ENCODE measurements at places on chromosomes 6 and 20.

- DNase-seq: no peak
These were observed 66.9 kb downstream of the FAXC start for GRCh38 chr6:99282479-99283062.

DNA sequence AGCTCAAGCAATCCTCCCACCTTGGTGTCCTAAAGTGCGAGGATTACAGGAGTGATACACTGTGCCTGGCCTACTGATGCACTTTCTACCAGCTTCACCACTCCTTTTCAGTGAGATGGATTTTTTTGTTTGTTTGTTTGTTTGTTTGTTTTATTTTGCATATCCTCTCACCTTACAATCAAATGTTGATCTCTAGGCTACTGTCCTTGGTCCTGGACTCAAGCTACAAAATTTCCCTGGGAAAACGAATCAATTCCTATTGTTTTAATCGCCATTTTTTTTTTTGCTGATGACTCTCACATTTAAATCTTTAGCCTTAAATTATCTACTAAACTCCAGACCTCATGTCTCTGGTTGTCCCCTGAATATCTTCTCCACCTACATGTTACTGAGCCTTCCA is 3.5 kb upstream of the RIPPLY2 start:
- no peak for DNase-seq

GRCh38 chr6:43420012-43420709 is 7.2 kb upstream of the ABCC10 start:
- no peak for DNase-seq

- no peak for DNase-seq
These were observed 161.0 kb upstream of the LAMP5 start for GRCh38 chr20:9353180-9353915.

DNA sequence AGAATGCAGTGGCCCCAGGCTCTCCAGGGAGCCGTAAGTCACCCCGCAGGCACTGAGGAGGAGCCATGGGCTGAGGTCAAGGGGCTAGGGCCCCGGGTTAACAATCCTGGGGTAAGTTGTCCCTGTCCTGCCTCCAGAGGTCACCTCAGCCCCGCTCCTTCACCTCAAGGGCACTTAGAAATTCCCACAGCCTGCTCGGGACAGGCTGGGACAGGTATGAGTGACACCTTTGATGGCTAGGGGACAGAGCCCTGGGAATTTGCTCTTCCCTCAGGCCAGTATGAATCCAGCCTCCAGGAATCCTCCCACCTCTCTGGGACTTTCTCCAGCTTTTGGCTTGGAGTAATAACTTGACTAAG is 3.5 kb upstream of the GRM4 start:
- DNase-seq: no peak

GRCh38 chr6:148186916-148187315 is 155.7 kb upstream of the SASH1 start:
- no peak for DNase-seq

DNA sequence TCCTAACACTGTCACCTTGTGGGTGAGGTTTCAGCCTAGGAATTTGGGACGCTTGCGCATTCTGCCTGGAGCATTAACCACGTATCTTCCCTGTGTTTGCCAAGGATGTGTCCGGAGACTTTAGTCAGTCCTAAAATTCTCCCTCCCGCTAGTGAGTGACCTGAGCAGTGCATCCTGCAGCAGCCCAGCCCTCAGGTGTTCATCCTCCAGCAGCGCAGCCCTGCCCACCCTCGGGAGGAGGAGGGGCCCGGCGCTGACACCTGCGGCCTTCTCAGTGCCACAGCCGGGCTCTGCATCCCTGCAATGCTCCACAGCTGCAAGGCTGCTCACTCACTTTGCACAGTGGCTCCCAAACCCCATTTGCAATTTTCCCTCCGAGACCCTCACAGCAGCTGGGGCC is 79.5 kb downstream of the ERMARD start:
- no peak for DNase-seq

DNA sequence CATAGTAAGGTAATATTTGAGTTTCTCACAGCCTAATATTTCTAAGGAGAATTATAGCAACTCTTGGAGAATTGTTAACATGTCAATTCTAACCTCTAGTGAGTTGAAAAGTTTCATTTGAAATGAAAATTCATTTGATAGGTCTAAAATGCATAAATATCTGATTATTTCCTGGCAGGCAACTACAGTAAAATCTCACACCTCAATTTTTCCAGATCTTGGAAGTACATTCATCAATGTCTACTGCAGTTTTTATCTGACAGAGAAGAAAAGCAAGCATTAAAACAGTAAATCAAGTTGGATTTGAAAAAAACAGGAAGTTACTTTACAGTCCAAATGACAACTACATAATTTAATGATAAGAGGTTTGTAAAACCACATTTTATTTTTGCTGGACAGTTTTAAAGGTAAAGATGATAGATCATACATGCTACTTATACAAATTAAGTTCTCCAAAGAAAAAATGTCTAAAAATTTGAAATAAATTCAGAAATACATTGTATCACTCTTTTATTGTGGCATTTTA is 631.3 kb downstream of the EYS start:
- DNase-seq: no peak

GRCh38 chr6:111631903-111632460 is 26.3 kb upstream of the TRAF3IP2 start:
- DNase-seq: no peak

DNA sequence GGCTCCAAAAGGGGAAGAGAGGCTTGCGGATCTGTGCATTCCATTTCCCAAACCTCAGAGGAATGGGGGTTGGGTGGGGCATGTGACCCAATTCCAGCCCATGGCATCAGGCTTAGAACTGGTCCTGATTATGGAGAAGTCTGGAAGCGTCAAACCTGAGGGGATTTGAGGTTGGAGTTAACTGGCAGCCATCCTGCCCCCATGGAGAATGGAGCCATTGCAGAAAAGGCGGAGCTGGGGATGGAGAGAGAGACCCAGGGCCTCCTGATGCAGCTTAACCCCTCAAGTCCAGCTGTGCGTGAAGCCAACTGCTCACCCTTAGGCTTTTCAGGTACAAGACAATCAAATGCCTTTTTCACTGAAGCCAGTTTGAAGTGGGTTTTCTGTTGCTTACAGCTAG is 9.9 kb upstream of the SDCBP2 start:
- no peak for DNase-seq

- no peak for DNase-seq
These were observed 40.9 kb downstream of the GMPR start for GRCh38 chr6:16279243-16279642.

DNA sequence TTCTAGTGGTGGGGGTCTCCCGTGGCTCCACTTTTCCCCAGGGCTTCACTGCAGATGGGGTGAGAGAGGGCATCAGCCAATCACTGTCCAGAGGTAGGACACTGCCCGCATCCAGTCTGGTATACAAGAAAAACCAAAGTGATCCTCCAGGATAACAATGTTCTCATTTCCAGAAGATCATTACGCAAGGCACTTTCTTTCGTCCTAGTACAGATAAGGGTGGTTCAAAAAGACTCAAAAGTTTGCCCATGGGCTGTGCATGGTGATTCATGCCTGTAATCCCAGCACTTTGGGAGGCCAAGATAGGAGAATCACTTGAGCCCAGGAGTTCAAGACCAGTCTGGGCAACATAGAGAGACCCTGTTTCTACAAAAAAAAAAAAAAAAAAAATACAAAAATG is 16.4 kb downstream of the GMDS start:
- DNase-seq: no peak

DNA sequence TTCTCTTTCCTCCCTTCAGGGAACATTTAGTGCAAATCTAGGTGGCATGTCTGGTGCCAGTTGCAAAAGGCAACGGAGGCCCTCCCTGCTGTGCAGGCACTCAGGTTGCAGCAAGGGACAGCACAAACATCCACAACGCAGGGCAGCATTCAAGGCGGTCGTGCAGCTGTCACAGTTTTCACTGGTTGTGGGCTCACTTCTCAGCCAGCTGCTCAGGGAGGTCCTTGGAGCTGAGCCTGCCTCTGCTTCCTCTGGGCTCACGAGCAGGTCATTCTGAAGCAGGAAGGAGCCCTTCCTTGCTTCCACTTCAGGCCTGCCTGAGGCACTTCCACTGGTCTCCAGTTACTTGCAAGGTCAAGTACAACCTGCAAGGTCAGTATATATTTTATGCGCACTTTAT is 3.8 kb upstream of the NPEPL1 start:
- no peak for DNase-seq

DNA sequence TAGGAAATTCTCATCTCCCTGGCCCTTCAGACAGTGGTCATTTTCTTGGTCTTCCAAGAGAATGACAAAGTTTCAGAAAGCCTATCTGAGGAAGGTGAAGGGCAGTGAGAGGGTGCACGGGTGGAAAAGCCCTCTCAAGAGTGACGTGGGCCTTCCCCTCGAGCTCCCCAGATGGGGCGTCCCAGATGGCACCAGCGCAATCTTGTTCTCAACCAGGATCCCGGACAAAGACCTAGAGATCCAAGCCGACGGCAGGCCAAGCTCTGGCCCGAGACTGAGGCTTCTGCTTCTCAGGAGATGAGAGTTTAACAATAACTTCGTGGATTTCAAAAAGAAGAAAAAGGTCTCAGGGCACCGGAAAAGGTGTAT is 797 bp upstream of the ZNF133 start:
- no peak for DNase-seq

DNA sequence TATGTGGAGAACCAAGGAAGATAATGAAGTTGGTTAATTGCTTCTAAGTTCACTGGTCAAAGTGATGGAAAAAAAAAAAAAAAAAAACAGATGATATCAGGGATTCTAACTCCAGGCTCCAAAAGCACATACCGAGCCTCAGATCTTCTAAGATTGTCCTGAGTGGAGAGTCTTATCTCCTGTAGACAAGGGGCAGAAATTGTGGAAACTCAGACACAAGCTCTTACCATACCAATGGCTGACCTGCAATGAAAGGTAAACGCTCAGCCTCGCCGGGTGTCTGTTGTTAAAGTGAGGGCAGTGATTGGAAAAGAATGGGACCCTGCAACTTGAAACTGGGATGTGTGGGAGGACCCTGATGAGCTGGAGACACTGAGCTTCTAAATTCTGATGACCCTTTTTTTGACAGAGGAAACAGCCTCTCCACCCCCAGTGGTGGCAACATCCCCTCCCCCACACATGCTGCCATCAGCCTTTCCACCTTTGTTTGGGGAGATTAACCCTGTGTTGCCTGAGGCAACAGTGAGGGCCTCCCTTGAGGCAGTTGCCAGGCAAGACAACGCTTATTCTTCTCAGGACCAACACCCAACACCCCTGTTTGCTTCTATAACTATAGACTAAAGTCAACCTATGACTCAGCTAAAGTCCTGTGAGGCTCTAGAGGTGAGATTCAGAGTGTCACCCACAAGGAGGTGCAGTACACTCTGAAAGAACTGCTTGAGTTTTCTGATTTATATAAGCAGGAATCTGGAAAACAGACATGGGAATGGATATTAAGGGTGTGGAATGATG is 154.0 kb downstream of the THBS2 start:
- DNase-seq: no peak

GRCh38 chr20:58086763-58087561 is 141.5 kb downstream of the ANKRD60 start:
- DNase-seq: peak; percentile 23

GRCh38 chr20:32612351-32613191 is 27.4 kb upstream of the NOL4L start:
- no peak for DNase-seq

- DNase-seq: no peak
These were observed 78.0 kb downstream of the FGD2 start for GRCh38 chr6:37083243-37084138.

GRCh38 chr20:54065601-54066038 is 4.8 kb downstream of the BCAS1 start:
- DNase-seq: no peak

DNA sequence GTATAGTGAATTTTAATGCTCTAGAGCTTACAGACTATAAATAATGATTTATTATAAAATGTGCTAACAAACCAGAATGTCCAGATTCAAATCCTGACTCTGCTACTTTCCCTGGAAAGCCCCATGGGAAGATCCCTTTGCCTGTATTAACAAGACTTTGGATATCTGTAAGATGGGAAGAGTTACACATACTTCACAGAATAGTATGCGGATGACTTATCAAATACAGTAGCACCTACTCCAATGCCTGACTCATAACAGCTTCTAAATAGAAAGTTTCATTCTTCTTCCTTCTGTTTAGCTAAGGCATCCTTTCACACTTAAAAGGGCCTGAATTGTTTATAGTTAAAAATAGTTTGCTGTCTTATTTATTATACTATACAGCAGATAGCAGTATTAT is 166.3 kb downstream of the KCNQ5 start:
- no peak for DNase-seq

DNA sequence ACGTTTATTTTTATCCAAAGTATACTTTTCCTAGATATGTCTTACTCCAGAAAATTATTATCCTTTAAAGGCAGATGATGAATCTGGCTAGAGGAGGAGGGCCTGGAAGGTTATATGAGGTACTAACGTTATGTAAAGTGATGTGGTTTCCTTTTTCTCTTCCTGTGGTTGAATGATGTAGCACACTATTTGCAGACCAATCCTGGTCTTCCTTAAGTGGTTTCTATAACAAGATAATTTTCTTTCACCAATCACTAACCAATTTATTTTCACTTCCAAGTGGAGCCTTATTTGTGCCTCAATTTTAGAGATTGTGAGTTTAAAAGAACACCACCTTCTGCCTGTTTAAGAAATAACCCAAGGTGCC is 154.6 kb upstream of the SOX4 start:
- no peak for DNase-seq

GRCh38 chr20:31894980-31895675 is 24.7 kb downstream of the TTLL9 start:
- no peak for DNase-seq

- DNase-seq: no peak
These were observed 281.6 kb downstream of the PLCB1 start for GRCh38 chr20:8413691-8414090.

GRCh38 chr20:4670469-4670868 is 51.2 kb upstream of the PRND start:
- no peak for DNase-seq

DNA sequence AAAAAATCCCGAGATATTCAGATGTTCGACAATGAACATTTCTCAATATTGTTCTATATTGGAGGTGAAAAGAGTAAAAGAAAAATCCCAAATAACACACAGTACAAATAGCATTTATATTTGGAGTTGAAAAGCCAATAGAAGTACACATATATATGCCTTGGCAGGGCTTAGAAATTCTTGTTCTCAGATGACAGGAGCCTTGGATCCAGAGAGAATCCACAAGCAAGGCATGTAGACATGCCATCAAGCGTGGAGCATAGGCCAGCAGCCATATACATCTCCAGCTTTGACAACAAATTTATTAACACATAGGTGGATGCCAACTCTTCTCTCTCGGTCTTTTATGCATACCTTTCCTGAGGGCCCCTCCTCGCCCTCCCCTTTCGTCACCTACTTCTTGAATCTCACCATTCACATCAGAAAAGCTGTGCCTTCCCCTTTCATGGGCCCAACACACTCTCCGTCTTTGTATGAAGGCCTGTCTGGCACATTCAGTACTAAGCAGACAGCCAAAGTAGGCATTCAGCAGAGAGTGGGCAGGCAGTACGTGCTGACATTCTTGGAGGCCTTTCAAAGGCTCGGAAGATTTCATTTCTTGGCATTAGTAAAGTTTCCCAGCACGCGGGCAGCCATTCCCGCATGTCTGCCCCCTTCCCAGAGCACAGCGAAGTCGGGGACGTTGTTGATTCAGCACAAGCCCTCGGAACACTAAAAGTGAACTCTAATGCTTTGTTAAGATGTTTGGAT is 18.2 kb downstream of the NEDD9 start:
- DNase-seq: no peak
